ENCODE measurements at places on chromosomes 16 and 17. TPM values are rescaled to one million over a fixed set of nuclear protein-coding genes. Genes with fewer than 3 reads are reported as not detected.

DNA sequence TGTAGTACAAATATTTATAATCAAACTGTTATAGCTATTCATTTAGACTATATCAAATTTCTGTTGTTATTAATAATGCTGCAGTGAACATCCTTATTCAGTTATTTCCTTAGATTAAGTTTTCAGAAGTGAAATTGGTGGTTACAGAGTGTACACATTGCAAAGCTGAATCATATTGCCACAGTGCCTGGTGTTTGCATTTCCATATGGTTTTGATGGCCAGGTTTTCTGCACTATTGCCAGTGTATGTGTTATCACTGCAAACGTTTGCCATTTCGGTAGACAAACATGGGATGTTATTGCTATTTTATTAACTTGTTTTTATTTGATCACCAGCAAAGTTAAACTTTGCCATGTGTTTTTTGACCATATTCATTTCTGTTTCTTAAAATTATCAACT lies 259.4 kb downstream of the CDH13 start:
- DNase-seq, result no peak

GRCh38 chr17:11644265-11645212 lies 46.3 kb downstream of the DNAH9 start:
- DNase-seq, result peak; percentile 80

- no peak for DNase-seq
Observed at GRCh38 chr16:88956546-88957432, 20.2 kb downstream of the CBFA2T3 start.

DNA sequence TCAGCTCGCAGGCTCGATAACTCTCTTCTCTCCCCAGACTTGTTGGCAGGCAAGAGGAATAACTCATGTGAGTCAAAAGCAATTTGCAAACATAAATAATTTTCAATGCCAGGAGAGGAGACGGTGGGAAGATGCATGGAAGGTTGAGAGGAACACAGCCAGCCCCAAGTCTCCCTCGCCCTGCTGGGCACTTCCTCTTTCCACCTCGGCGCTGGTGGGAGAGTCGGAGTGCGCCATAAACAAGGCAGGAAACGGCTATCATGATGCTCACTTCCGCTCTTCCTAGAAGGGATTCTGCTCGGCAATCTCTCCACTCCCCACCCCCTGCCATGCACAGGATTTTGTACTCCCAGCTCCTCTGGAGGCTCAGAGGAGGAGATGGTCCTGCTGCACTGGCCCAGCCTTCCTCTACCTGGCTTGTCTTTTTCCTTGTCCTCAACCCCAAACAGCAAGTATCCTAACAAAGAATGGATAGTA lies 13.0 kb downstream of the CBX4 start:
- DNase-seq, result no peak

DNA sequence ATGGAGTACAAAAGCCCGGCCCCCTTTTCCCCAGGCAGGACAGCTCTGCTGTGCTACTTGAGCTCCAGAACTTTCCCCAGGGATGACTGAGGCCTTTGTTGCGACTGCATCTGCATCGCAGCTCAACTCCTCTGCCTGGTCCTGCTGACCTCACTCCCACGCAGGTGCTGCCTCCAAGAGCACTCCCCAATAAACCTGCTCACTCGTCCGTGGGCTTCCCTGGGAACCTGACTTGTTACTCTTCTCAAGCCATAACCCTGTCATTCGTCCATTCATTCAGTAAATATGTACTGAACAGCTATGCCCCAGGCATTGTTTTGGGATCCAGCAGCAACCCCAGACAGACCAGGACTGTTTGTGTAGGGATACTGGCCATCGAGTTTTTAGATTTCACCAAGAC lies 11.6 kb upstream of the RMI2 start:
- no peak for DNase-seq

The PNPO gene
- 8.1 TPM for total RNA-seq
